ENCODE measurements at places on chromosomes 7 and 10.

DNA sequence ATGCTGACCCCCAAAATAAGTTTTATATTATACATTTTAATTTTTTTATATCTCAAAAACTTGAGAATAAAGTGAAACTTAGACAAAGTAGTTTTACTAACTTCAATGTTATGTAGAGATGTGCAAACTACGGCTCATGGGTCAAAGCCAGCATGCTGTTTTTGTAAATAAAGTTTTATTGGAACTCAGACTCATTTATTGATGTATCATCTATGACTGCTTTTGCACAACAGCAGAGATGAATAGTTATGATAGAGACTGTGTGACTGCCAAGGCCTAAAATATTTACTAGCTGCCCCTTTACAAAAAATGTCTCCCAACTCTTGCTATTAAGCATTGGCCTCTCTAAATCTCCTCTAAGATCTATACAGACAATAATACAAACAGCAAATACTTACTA is 12.4 kb downstream of the MTPN start:
- no peak for DNase-seq

DNA sequence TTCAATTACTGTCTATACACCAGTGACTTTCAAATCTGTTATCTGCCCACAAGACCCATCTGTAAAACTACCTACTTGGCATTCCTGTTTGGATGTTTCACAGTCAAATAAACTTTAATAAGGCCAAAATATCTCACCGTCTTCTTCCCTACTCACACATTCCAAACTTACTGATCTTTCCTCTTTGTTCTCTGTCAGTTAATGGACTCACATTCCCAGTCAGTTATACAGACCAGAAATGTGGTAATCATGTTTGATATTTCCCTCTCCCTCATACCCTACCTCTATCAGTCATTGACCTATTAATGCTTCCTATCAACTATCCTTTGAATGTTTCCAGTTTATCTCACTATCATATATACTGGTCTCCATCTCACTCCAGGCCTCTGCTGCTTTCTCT is 28.5 kb upstream of the HDAC9 start:
- no peak for DNase-seq

- no peak for DNase-seq
These were observed 258.6 kb downstream of the CXCL12 start for GRCh38 chr10:44126291-44126717.

DNA sequence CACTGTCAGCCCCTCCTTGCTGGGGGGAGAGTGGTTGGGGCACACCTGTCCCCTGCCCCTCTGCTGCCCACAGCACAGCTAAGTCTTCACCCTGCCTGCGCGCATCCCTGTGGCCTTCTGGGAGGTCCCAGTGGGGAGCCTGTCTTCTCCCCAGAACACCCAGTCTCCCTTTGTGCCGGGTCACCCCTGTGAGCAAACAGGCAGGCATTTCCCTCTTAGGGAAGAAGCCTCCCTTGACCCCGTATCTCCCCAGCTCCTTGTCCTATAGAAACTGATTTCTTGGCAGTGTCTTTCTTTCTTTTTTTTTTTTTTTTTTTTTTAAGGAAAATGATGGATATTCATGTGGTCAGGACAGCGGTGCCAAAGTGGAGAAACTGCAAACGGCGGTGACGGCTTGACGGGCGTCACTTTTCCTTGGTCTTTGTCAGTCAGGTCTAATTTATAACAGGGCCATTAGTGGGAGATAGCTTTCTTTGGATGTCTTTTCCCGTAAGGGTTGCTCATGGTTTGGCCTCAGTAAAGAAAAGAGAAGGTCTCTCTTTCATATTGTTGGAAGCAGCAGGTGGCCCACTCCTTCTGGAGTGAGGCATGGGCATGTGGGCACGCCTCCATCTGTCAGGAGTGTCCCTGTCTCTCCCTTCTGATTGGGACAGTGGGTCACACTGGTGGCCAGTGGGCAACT is 115.3 kb downstream of the NKX6-2 start:
- DNase-seq: no peak

GRCh38 chr10:128729910-128730420 is 603.7 kb upstream of the MKI67 start:
- no peak for DNase-seq

All from stimulated activated CD8-positive, alpha-beta memory T cell treated with anti-CD3 and anti-CD28 coated beads, Interleukin-2, amount 100 ng/mL, for 48 hours (primary cell).